ENCODE measurements at places on chromosomes 12 and 14.

GRCh38 chr12:49957570-49957967, 4.1 kb upstream of the AQP5 start:
- no peak for DNase-seq

GRCh38 chr12:99339663-99340062, 307.9 kb upstream of the GARIN6 start:
- no peak for DNase-seq

DNA sequence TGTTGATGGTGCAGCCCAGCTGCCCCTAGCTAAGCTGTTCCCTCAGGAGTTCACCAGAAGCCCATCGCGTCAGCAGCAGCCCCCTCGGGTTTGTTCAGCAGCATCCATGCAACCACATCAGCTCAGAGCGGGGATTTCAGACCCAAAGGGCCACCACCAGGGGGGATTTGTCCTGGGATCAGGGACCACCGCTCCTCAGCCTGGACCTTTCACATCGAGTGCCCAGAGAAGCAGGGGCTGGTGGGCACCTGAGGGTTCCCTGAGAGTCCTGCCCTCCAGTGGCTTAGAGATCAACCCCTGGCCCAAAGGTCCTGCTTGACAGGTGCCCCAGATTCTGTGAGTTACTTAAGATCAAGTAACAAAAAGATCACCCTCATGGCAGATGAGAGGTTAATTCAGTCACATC, 65.9 kb upstream of the C14orf180 start:
- DNase-seq: no peak

DNA sequence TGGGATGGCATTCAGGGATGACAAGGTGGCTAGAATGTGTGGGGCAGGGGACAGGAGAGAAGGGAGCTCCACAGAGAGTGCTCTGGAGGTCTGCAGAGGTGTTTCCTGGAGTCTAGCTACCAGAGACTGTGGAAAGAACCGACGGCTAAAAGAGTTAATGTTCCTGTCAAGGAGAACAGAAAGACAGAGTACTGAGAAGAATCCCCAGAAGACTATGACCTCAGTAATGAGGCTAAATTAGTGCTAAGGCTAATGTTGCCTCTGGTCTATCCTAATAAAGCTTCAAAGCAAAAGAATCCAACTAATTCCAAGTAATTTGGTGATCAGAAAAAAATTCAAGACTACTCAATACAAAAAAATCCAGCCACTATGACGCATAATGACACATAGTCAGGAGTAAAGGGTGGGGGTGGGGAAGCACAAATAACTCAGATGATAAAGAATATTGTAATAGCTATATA, 44.7 kb downstream of the FERMT2 start:
- no peak for DNase-seq

DNA sequence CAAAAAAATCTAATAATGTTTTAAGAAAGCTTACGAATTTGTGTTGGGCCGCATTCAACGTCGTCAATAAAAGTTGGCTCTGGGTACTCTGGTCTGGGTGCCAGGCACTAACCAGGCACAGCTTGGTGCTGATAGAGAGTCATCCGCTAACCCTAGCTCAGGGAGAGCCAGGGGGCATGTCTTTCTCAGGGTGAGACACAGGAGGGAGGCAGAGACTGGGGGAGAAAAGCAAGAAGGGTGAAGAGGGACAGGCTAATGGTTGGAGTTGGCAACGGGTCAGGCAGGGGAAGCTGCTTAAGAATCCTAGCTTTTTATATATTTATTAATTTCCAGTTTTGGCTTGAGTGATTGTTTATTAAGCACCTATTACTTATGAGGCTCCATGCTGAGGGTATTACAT, 105.0 kb downstream of the CMKLR1 start:
- DNase-seq: no peak

- DNase-seq: no peak
Observed at GRCh38 chr14:88901991-88902390, 77.5 kb downstream of the TTC8 start.

DNA sequence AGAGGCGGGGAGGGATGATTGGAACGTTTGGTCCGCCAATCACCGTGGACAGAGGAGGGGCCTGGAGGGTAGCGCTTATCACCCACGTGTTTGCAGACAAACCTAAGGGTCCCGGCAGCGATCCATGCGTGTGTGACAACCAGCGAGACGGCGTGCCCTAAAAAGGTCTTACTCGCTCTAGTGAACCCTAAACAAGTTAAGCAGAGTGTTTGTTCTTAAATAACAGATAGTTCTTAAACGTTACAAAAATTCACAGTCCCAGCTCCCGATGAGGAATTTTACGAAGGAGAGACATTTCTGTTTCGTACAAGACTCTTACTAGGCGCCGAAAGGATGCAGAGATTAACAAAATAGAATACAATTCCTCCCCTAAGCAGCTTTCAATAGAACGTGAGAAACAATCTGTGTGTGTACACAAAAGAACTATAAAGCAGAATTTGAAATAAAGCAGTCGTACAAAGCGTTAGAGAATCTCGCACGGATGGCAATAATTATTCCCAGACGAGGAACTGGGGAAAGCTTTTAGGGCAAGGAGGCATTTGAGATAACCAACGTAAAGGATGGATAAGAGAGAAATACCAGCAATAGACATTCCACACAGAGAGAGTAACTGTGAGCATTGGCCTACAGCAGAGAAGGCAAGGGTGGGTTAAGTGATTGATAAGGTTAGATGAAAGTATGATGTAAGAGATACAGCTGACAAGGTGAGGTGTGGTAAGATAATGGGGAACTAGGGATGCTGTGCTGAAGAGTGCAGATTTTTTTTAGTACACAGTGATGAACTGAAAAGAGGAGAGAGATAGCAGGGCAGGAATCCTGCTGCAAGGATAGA, 831 bp upstream of the RPS6KA5 start:
- DNase-seq: no peak

GRCh38 chr12:119679490-119679889, 11.6 kb downstream of the PRKAB1 start:
- no peak for DNase-seq

GRCh38 chr12:53340398-53340797, 4.2 kb upstream of the SP7 start:
- no peak for DNase-seq

DNA sequence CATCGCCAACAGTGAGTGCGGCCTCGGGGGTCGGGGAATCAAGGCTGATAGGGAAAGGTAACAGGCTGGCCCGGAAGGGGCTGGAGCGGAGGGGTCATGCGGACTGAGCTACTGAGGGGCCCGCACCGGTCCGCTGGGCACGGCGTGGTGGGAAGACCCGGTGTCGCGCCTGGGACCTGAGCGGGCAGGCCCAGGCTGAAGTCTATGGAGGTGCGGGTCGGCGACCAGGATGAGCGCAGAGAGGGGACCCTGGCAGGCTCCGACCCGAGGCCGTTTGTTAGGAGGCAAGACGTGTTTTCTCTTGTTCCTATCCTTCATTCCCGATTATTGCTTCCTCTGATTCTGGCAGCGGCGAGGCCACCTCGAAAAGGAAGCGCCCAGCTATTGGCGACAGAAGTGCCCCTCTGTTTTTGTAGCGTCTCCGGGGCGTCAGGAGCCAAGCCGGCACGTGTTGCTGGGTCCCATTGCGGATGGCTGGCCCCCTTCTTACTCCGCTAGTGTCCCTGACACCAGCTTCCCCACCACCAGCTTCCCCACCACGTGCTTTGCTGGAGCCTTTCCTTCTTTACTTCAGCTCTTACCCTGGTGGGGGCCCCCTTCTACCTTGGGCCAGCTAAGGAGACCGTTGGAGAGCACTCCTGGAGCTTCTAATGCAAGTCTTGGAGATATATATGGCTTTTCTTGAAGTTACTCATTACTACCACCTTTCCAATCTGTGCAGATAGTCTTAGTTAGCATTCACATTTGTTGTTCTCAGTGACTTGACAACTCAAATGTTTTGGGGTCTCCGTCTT, 653 bp downstream of the PA2G4 start:
- DNase-seq: no peak

GRCh38 chr12:48818831-48819590, 715 bp downstream of the CACNB3 start:
- DNase-seq: no peak

GRCh38 chr12:46556105-46556559, 183.6 kb upstream of the SLC38A2 start:
- DNase-seq: no peak

- DNase-seq: no peak
Observed at GRCh38 chr14:35378425-35379233, 25.9 kb downstream of the NFKBIA start.

- DNase-seq: peak; percentile 21
Observed at GRCh38 chr12:21456291-21456780, 18.9 kb downstream of the PYROXD1 start.

DNA sequence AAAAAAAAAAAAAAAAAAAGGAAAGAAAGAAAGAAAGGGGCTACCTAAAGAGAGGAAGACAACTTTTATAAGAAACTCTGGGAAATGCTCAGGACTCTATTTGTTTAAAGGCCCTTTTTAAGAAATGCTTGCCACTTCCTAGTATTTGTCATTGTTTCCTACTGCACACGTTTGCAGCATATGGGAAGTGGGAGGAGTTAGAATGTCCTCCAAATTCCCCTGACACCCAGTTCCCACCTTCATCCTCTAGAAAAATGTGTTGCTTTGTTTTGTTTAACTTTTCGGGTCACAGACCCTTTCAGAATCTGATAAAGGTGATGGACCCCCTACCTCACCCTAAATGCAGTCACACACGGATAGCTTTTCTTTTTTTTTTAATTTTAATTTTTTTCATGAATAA, 40.8 kb downstream of the NINJ2 start:
- DNase-seq: no peak

DNA sequence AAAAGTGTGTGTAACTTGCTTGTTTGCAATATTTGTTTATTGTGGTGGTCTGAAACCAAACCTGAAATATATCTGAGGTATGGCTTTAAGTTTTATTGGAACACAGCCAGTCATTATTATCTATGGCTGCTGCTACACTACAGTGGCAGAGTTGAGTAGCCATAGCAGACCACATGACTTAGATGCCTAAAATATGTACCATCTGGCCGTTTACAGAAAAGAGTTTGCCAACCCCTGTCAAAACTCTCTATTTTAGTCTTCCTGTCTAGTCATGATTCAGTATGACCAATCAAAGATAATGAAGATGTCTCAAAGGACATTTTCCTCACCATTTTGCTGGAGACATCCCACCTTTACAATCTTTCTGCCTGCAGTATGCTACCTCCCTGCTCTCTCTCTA, 242.3 kb downstream of the ANO6 start:
- DNase-seq: no peak

DNA sequence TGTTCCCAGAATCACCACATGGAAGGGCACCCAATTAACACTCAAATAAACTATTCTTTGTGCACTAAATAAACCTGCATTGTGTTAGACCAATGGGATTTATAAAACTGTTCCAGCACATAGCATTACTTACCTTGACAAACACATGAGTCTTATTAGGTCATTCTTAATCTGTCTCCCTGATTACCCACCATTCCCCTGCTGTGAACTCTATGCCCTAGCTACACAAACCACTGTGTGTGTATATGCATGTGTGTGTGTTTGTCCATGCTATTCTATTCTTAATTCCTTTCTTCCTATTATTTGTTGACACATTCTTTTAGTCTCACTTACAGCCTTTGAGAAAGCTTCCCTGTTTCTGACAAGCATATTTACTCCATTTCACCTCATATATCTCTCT, 303.6 kb upstream of the GARIN6 start:
- no peak for DNase-seq

DNA sequence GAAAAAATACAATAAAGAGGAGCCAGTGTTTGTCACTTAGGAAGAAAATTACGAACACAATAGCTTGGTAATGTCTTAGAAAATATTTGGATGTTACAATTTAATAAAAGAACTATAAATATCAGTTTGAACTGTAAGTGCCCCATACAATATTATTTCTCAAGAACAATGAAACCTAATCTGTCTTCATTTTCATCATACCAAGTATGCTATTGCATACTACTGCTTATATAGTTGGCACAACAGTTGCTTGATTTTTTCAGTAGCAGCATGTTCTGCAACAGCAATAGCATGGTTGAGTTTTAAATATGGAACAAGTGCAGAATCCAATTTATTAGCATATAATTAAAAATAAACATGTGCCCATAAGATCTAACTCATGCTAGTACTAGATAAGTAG, 564.6 kb downstream of the C12orf50 start:
- DNase-seq: no peak

DNA sequence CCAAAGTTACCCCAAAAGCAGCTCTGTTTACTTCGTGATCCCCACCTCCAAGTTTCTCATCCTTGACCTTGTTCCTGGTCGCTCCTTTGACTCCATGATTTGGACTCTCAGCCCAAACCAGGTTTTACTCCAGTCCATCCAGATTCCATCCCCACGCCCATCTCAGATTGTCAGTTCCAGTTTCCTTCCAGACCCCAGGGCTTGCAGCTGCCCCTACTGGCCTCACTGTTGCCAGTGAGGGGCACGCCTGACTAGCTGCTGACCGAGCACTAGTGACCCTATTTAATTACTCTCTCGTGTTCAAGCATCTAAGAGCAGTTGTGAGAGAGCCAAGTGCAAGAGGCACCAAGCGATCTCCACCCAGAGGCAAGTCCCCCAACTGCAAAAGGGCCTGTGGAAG, 155.1 kb upstream of the FUT8 start:
- DNase-seq: no peak

DNA sequence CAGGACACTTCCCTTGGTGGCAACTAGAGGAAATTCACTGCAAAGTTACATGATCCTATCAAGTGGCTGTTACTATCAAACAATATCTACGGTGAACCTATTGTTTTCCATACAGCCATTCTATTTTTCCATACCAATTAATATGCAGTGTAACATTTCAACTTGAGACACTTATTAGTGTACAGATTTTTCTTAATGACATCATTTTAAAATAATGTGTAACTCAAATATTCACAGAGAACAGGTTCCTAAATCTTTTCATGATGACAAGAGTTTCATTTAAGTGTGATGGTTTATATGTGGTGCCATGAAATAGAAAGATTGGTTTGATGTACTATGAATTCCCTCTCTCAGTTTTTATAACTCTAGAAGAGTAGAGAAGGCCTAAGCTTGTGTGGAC, 291.2 kb upstream of the SOX5 start:
- DNase-seq: no peak

DNA sequence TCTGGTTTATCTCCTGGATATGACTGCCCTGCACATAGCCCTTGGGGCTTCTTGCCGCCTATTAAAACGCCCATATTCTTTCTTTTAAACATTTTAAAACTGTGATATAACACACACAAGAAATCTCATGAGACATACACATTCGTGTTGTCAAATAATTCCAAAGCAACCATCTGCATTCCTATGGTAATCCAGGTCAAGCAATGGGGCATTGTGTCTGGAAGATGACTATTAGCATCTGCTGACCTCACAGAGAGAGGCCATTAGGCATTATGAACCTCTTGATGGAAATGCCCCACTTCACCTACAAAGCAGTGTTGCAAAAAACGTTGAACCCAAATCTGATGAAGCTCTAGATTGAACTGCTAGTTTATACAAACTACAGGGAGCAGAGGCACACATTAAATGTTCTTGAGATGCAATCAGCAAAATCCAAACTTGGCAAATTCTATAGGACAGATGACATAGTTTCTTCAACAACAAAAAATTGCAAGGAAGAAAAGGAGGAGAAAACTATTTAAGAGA, 513.8 kb upstream of the CCDC196 start:
- no peak for DNase-seq

DNA sequence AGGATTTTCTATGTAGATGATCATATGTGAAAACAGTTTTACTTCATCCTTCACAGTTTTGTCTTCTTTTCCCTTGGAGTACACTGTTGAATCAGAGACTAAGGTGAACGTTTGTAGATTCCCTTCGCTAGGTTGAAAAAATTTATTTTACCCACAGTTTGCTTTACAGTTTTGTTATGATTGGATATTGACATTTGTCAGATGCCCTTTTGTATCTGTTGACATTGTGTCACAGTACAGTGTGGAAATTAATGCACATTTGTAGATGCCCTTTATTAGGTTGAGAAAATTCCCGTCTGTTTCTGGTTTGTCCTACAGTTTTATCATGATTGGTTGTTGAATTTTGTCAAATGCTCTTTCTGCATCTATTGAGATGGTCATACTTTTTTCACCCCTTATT, 13.3 kb downstream of the G2E3 start:
- no peak for DNase-seq

Measured in stimulated activated CD4-positive, alpha-beta T cell treated with anti-CD3 and anti-CD28 coated beads, TNF-alpha, amount 100 ng/mL, for 24 hours (primary cell).